ENCODE measurements at places on chromosomes 7 and 10.

DNA sequence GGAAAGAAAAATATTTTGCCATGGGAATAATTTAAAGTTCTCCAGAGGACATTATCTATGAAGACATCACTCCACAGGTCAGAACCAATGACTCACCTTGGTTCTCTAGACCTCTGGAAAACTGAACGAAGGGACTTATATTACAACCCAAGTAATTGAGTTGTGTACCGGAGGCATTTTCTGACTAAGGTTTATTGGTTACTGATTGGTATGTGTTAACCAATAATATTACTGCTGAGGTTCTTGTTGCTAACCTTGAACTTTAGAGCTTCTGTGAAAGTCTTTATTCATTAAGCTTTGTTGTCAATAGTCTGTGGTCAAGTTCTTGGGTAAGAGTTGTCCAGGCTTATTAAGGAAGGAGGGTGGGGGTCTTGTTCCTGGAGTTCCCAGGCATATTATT, 78.1 kb upstream of the MTPN start:
- DNase-seq: no peak

GRCh38 chr10:48520184-48520506, 84.7 kb downstream of the ARHGAP22 start:
- DNase-seq: no peak

GRCh38 chr7:99403764-99404163, 4.6 kb downstream of the PDAP1 start:
- DNase-seq: no peak

- DNase-seq: no peak
These were observed 163.9 kb downstream of the USP6NL start for GRCh38 chr10:11447586-11447985.

GRCh38 chr10:78604286-78604685, 464.5 kb upstream of the ZMIZ1 start:
- no peak for DNase-seq

DNA sequence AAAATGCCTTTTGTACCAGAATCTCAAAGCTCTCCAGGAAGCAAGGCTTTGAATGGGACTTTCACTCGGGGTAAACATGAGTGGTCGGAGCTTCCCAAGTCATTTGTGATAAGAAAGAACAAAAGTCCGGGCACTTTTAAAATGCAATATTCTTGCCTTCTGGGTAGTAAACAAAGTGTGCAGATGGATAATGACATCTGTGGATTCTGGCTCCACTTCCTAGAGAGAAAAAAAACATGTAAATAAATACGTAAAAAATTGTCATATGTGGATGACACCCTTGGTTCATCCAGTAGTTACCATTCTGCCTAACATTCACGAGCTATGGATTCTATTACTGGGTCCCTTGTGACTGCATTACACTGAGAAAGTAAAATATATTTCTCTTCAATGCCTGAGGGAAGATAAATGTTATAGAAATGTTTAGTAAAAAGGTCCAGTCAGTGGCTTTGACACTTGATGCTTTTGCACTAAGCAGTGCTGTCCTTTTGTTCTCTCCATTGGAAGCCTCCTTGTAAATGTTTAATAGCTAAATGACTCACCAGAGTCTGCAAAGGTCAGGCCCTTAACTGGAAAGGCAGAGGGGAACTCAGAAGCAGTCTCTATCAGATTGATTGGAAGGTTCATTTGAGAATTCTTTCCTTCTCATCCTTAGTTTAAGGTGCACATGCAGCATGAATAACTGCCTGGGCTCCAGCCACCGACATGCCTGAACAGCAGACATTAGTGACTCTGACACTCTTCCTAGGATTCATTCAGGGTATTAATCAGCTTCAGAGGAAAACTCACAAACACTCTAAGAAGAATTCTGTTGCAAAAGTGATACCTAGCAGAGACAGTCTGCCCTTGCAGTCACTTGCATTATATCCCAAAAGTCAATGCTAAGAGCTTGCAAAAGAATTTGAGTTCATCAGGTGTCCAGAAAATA, 11.7 kb upstream of the EDRF1 start:
- DNase-seq: no peak

DNA sequence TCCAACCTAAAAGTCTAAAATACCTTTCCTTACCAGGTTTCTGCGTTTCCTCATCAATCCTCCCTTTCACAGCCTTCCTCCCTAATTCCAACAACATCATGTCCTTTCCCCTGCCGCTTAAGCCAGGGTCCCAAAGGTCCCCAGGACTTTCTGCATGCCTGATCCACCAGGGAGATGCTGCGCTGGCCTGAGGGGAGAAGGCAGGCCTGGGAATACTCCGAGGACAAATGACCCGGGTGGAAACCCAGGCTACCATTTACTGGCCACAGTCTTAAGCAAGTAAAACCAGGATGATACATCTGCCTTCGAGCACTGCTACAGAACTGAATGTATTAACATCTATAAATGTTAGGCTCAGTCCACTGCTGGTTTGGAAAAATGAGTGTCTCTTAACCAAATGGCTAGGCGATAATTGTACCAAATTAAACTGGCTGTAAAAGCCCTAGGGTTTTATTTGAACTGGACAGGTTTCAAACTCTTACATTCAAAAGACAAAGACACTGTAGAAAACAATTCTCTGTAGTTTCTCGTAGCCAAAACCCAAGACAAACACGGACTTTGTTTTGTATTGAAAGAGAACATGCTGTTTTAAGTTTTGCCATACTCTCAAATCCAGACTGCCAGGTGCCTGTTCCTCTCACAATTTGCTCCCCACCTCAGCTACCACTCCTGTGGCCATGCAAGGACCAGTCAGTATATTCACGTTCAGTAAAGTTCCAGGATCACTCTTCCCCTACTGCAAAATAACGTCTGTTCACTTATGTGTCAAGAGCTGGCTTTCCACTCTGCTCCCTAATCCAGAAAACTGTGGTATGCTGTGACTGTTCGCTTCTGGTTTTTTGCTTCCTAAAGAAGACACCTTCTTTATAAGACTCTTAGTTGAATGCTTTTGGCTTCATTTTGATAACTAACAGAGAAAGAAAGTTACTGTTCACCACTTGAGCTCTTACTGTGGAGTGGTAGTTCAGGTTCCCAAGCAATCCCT, 145.7 kb downstream of the RNF216 start:
- DNase-seq: no peak

DNA sequence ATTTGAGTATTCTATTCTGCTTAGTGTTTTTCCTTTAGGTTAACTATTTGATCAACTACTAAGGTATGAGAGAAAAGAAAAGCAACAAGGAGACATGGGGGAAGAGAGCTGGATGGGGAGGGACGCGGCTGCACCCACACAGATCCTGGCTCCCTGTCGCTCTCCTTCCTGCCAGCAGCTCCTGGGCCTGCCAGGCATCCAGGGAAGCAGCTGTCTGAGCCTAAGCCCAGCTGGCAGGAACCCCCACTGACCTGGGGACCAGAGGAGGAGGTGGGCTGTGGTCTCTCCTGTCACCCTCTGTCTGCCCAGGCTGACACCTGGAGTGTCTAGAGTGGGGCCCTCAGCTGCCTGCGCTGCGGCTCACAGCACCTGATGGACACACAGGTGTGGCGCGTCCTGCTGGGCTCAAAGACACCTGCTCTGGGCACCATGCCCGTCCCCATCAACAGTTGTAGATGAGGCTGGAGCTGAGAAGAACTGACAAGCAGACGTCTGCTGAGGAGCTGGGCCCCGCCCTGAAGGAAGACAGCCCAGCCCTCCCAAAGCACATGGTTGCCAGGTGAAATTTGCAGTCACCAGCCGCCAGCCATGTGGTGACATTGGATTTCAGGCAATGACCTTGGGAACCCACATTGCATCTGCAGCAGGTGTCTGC, 207.9 kb downstream of the PLXNA4 start:
- no peak for DNase-seq

DNA sequence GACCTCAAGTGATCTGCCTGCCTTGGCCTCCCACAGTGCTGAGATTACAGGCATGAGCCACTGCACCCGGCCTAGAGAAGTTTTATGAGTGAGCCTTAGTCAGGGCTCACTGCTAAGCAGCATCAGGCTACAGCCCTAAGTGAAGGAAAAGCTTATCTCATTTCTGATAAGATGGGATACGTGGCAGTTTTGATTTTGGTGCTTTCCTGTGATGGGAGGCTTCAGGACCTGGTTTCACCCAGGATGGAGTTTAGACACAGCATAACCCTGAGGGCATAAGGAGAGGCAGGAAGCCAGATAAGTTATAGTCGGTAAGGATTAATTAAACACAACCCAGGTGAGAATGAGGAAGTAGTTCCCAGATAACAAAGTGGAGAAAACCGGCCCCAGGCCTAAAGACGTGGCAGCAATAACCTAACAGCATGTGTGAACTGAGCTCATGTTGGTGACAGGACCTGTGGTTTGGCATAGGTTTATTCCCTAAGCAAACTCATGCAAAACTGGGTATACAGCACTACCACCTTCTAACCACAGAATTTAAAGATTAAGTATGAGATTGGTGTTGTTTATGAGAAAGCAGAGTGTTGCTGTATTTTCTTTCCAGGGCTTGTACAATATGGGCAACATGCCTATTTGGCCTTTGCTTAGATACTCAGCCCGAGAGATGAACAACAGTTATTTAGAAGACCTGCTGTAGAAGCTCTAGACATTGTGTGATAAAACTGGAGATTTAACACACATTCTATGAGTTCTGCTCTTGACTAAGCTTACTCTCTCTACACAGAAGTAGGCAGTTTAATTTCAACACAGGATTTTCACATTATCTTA, 119.4 kb downstream of the COL28A1 start:
- no peak for DNase-seq

GRCh38 chr7:24869572-24869971, 110.4 kb downstream of the OSBPL3 start:
- DNase-seq: no peak

DNA sequence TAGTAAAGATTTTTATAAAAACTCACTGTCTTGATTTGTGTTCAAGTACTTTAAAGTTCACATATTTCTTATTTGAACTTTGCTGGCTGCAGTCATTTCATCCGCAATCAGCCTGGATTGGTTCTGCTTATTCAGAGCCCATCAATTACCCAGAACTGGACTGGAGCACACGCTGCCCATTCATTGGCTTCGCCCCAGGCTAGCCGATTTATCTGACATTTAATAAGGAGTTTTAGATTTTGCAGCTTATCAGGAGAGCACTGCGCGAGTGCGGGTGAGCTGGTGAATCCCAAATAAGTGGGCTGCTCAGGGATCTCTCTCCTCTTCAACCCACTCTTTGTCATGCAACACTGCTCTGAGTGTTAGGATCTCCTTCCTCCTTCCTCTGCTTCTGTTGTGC, 166.0 kb upstream of the GPR26 start:
- no peak for DNase-seq

GRCh38 chr10:124098575-124098974, 5.2 kb upstream of the CHST15 start:
- DNase-seq: no peak

DNA sequence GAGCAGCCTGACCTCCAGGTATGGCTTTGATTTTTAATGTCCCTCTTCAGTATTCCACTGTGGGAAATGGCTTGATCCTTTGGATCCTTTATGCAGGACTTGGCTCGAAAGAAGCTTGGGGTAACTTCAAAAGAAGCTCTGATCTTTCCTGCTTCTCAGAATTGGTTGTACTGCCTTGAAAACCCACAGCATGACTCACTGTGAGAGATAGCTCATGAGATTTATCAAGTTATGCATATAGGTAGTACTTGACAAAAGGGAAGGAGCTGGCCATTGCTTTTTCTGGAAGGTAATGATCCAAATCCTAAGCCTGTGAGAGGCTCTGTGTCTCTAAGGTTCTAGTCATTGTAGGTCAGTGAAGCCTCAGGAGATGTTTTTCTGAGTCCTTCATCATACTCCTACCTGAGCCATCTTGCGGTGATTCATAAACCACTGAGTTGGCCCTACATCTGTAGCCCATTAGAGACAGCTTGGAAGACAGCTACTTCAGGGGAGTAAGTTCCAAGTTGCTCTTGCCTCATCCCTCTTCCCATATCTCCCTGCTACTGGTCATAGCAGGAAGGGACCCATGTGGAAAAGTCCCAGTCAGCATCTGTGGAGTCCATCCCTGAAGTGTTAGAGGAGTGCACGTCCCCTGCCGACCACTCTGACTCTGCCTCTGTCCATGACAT, 36.7 kb upstream of the NFKB2 start:
- no peak for DNase-seq
